Fibroblast of lung (primary cell): ENCODE measurements at places on chromosomes 7 and 10.

DNA sequence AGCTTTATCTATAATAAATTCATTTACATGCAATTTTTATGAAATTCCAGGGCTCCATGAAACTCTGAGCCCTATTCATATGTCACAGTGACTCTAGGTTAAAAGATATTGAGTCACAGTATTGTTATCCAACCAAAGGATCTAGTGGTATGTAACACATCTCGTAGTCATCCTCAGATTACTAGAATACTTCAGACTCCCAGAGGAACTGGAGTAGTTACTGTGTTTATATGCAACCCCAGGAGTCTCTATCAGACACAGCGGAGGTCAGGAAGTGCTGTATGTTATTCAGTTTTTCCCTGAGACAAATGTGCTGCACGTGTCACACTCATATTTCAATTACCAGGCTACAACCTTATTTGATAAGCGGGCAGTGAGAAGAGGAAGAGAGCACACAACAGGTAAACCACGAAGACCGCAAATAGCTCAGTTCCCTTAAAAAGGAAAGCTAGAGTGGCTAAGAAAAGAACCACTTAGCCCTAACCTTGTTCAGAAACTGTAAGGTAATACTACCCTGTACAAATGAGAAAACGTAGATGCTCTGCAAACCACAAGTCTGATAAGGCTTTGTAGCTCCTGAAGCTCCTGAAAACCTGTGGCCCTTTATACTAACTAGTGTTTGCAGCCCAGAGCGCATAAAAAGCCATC, 114.0 kb upstream of the CNTNAP2 start:
- H3K4me3 ChIP-seq = no peak overlapping the region
- no peak for DNase-seq
- H3K36me3 ChIP-seq = no peaks in the 10 kb centered on the region
- no peaks in the 10 kb centered on the region for H3K4me1 ChIP-seq
- H3K27me3 ChIP-seq = no peaks in the 10 kb centered on the region

DNA sequence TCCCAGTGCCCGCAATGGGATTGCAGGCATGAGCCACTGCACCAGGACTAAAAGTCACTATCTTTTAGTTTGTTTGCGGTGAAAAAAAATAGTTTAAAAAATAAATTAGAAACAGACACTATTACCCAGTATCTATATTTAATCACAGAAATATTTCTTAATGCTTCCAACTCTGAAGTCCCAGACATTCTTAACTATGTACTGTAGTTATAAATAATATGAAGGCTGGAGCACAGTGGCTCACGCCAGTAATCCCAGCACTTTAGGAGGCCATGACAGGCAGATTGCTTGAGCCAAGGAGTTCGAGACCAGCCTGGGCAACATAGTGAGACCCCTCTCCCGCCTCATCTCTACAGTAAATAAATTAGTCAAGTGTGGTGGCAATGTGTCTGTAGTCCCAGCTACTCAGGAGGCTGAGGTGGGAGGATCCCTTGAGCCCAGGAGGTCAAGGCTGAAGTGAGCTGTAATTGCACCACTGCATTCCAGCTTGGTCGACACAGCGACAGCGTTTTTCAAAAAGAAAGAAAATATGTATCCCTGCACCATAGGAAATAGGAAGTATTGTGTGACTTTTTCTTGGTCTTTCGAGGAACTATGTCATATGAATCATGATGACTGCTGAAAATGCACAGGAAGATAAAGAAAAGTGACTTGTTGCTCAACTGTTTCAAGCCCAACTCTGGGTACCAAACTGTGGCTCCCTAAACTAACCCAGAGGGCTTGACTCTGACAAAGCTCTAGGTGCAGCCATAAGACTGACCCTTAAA, 74.9 kb upstream of the STEAP1B start:
- no peaks in the 10 kb centered on the region for H3K36me3 ChIP-seq
- DNase-seq = no peak
- no peak overlapping the region for H3K27ac ChIP-seq
- peaks cover 17% of the 10 kb centered on the region for H3K4me1 ChIP-seq

GRCh38 chr7:27961255-27961654, 219.3 kb downstream of the JAZF1 start:
- no peak for DNase-seq
- H3K27ac ChIP-seq = no peak overlapping the region
- H3K27me3 ChIP-seq = no peaks in the 10 kb centered on the region
- H3K4me1 ChIP-seq = no peaks in the 10 kb centered on the region
- no peaks in the 10 kb centered on the region for H3K36me3 ChIP-seq
- no peak overlapping the region for H3K4me3 ChIP-seq

- no peaks in the 10 kb centered on the region for H3K36me3 ChIP-seq
- no peak overlapping the region for H3K4me3 ChIP-seq
- DNase-seq = peak; percentile 18
- H3K27me3 ChIP-seq = peaks cover 33% of the 10 kb centered on the region
- no peak overlapping the region for H3K27ac ChIP-seq
Observed at GRCh38 chr10:132788180-132788830, 2.4 kb upstream of the NKX6-2 start.

GRCh38 chr10:113496111-113497109, 56.4 kb upstream of the HABP2 start:
- H3K4me1 ChIP-seq = no peaks in the 10 kb centered on the region
- DNase-seq = no peak
- H3K36me3 ChIP-seq = no peaks in the 10 kb centered on the region
- H3K27me3 ChIP-seq = no peaks in the 10 kb centered on the region

DNA sequence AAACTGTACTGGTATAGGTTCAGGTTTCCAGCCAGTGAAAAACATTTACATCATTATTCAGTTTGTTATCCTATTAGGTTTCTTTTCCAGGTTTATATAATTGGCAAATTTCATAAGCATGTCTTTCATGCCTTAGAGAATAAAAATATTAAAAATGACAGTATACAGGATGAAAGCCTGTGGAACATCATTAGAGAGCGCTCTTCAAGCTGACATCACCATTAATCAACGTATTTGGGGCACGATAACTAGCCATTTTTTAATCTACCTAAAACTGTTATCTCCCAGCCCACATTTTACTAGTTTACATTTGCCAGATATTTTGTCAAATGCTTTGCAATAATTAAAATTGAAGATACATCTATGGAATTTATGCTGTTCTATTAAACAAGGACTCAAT, 714.1 kb downstream of the CNTNAP2 start:
- no peaks in the 10 kb centered on the region for H3K36me3 ChIP-seq
- DNase-seq = no peak
- H3K27ac ChIP-seq = no peak overlapping the region
- H3K27me3 ChIP-seq = no peaks in the 10 kb centered on the region
- no peaks in the 10 kb centered on the region for H3K4me1 ChIP-seq

GRCh38 chr10:132264306-132264950, 43.3 kb downstream of the STK32C start:
- H3K27ac ChIP-seq = no peak overlapping the region
- no peak for DNase-seq
- H3K4me3 ChIP-seq = no peak overlapping the region
- H3K4me1 ChIP-seq = no peaks in the 10 kb centered on the region
- H3K27me3 ChIP-seq = no peaks in the 10 kb centered on the region
- H3K36me3 ChIP-seq = no peaks in the 10 kb centered on the region
